ENCODE measurements at places on chromosomes 2 and 18.

- no peak for DNase-seq
Observed at GRCh38 chr2:177984749-177985148, 87.8 kb downstream of the PDE11A start.

GRCh38 chr2:58291726-58292438 is 50.8 kb upstream of the FANCL start:
- DNase-seq, result no peak

- no peak for DNase-seq
Observed at GRCh38 chr2:154623819-154624218, 74.7 kb upstream of the KCNJ3 start.

- DNase-seq, result no peak
Observed at GRCh38 chr2:205936446-205936845, 149.5 kb downstream of the INO80D start.

DNA sequence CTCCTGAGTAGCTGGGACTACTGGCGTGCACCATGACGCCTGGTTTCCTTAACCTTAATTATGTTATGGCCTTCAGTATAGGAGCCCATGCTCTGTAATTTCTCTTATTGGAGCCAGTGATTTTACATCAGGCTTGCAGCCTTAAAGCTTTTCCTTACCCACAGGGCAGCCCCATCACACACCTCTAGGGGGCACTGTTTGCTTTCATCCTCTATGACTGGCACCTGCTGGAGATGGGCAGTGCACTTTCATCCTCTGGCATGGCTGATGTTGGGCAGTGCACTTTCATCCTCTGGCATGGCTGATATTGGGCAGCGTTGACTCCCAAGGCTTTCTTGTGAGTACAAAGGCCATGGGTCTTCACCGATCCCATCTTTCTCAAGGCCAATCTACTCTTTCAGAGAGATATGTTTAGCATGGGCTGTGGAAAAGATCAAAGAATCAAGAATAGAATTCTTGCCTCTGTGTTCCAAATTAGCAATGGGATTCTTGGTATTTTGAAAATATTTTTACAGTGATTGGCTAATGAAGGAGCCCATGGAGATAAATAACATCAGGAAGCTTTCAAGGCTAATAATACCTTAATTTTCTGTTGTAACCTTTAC is 80.7 kb upstream of the MEX3C start:
- DNase-seq, result peak; percentile 12

GRCh38 chr2:227761740-227762476 is 16.2 kb downstream of the SCYGR8 start:
- no peak for DNase-seq

DNA sequence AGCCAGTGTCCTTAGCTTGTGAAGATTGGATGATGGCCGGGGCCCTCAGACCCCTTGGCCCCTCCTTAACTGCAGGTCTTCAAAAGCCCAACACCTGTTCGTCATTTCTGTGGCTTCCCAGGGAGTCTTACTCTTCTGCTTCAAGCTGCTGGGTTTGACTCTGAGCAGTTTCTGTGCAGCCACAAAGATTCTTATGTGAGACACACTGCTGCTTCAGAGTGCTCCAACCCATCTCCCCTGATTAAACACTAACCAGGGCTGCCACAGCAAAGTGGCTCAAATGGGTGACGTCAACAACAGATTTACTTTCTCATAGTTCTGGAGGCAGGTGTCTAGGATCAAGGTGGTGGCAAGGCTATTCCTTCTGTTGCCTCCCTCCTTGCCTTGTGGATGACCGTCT is 40.8 kb downstream of the TSN start:
- DNase-seq, result no peak

- DNase-seq, result peak; percentile 86
Observed at GRCh38 chr2:42903821-42904575, 111.6 kb upstream of the HAAO start.

GRCh38 chr2:72914206-72914559 is 3.1 kb upstream of the EMX1 start:
- no peak for DNase-seq

DNA sequence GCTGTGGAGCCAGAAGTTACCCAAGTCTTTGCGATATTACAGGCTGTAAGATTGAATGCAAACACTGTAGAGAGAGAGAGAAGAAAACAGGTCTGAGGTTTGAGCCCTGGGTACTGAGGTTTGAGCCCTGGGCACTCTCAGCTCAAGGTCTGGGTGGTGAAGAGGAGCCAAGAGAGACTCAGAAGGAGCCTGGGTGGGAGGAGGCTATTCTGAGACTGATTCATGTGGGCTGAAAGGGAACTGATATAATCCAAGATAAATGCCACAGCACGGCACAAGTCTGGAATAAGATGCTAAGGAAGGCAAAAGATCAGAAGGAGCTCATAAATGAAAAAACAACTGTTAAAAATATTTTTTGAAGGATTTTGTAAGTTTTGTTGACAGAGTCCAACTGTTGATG is 407.6 kb upstream of the HS6ST1 start:
- no peak for DNase-seq

- no peak for DNase-seq
Observed at GRCh38 chr2:138125306-138126288, 161.3 kb downstream of the HNMT start.

- DNase-seq, result no peak
Observed at GRCh38 chr2:201768918-201769317, 11.8 kb downstream of the ALS2 start.

- DNase-seq, result no peak
Observed at GRCh38 chr18:14025306-14025940, 106.8 kb downstream of the ZNF519 start.

DNA sequence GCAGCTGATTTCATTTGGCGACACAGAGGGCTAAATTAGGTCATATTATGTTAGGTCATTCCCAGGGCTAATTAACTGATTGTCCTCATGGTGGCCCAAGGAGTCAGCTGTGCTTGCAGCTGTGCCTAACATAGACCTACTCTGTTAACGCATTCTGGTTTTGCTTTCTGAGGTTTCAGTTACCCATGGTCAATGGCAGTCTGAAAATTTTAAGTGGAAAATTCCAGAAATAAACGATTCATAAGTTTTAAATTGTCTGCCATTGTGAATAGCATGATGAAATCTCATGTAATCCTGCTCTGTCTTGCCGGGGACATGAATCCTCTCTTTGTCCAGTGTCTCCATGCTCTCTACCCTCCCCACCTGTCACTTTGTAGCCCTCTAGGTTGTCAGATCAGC is 168.7 kb downstream of the KCNS3 start:
- DNase-seq, result no peak

GRCh38 chr2:65605743-65606058 is 173.3 kb upstream of the SPRED2 start:
- DNase-seq, result no peak

- no peak for DNase-seq
Observed at GRCh38 chr2:152874955-152875354, 156.5 kb downstream of the ARL6IP6 start.

DNA sequence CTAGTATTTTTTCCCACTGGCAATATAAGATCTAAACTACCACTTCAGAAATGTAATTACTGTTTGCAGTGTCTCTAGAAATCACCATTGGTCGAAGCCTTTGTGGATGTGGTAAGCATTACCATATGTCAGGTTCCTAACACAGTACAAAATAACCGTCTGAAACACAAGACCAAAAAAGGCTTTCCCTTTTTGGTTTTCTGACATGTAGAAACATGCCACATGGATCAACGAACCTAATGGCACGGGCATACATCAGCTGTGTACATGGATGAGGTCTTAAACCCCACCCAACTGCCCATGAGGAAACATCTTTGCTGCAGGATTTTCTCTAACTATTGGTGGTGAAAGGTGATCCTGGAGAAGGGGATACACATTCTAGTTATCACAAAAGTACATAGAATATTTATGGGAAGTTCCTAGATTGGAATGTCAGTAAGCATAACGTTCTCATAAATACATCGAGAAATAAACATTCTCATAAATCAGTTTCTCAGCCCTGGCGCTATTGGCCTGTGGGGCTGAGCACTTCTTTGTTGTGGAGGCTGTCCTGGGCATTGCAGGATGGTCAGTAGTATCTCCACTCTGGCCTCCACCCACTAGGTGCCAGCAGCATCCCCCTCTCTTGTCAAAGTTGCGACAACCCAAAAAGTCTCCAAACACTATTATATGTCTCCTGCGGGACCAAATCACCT is 9.0 kb downstream of the VIT start:
- DNase-seq, result no peak

DNA sequence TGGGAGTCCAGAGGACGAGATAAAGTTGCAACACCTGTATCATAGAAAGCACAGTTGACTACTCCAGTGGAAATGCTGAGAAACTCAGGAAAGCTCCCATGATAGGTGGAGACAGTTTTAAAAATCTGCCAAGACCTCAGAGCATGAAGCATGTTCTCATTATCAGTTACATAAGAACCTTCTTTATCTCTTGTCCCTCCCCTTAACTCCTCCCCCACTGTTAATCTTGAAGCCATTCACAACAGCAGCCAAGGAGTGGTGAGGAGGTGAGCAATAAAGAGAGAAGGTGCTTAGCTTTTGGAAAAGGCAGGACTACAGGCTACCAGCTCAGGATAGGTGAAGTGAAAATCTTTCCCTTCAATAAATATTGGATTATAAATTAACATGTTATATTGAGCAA is 657.9 kb downstream of the NYAP2 start:
- no peak for DNase-seq

- DNase-seq, result no peak
Observed at GRCh38 chr2:12950957-12951656, 234.4 kb downstream of the TRIB2 start.

DNA sequence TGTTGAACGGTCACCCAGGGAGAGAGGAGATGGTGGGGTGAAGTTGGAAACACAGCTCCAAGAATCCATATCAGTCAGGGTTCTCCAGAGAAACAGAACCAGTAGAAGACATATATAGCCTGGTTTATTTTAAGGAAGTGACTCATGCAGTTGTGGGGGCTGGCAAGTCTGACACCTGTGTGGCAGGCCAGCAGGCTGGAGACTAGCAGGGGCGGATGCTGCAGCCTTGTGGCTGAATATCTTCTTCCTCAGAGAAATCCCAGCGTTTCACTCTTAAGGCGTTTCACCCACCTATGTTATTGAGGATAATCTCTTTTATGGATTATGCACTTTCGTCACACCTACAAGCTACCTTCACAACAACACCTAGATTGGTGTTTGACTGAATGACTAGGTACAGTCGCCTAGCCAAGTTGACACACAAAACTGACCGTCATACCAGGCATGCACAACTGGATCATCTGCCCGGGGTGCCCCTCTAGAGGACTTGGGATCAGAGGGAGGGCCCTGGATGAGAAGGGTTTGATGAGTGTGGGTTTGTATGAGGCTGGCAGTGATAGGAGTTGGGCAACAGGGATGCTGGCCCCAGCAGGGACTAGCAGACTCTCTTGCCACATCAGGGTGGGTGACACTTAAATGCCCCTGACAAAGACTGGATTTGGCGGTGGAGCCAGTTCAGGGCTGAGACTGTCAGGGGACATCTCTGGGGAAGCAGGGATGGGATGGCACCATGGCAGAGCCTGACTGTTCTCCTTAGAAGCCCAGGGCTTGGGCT is 23.4 kb downstream of the MROH2A start:
- no peak for DNase-seq

DNA sequence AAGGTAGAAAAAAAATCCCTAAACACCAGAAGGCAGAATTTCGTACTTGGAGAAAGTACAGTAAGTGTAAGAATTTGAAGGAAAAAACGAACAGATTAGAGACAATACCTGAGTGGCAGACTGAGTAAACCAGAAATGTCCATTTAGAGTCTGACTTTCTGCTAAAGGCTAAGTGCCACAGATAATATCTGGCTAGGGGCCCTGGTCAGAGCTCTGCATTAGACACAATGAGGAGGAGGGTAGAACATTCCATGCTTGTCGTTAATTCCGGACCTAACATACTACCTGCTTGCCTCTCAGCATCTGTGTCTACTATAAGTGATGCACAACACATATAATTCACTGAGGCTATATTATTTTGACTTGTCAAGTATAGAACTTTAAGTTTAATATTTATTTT is 18.1 kb downstream of the SEPTIN10 start:
- no peak for DNase-seq

DNA sequence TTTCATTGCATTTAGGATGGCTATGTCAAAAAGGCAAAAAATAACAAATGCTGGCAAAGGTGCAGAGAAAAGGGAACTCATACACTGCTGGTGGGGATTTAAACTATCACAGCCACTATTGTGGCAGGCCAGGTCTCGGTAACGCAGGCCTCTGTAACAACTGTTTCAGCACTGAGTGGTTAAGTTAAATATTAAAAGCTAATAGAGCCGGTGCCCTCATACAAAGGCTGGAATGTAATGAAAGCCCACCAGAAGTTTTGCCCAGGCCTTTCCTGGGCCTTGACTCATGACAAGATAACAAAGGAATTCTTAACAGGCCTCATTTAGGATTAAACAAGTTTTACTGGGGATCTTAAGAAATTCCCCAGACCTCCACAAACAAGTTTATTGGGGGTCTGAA is 10.7 kb downstream of the MERTK start:
- DNase-seq, result no peak

GRCh38 chr2:207166349-207167098 is 776 bp upstream of the KLF7 start:
- peak; percentile 53 for DNase-seq

DNA sequence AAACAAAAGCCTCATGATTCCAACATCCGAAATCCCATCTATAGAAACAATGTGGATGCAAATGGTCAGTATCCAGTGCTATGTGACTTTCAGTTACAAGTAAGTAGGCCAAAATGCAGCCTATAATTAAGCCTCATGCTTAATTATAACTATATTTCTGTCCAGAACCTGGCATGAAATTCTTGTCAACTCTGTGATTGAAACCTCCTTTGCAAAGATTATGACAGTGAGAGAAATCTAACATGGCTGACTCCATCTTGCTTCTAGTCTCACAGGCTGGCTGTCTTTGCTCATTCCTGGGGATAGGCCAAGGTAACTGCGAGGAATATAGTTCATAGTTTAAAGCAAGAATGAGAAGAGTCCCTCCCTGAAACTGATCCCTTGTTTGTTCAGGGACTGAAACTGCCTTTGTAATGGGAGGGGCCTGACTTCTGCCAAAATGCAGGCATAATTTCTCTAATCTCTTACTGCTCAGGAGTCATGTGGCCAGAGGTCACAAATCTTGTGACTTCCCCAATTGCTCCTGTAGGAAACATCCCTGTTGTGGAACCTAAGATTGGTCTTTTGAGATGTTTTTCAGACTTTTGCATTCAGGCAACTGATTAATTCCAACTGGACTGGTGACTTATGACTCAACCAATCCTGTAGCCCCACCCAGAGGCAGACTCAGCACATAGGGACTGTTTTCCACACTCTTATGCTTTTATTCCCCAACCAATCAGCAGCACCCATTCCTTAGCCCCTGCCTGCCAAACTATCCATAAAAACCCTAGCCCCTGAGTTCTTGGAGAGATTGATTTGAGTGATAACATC is 84.5 kb upstream of the TLK1 start:
- no peak for DNase-seq

Data from NCI-H1417 treated with DMSO at 0.1 percent for 48 hours (cell line).